Thyroid gland (tissue), 4 donors: ENCODE measurements at places on chromosomes 3 and 15.
A peak's percentile ranks its signal among the peaks of the same experiment; 100 is the strongest.

- DNase-seq: no peak
- no peak overlapping the region for H3K27ac ChIP-seq
- no peaks in the 10 kb centered on the region for H3K27me3 ChIP-seq
- no peaks in the 10 kb centered on the region for H3K36me3 ChIP-seq
Observed at GRCh38 chr3:132421832-132422231, 4.5 kb downstream of the DNAJC13 start.

GRCh38 chr3:24923570-24923969, 428.9 kb upstream of the THRB start:
- no peaks in the 10 kb centered on the region for H3K27me3 ChIP-seq
- peaks cover 7% of the 10 kb centered on the region for H3K4me1 ChIP-seq
- DNase-seq: no peak
- no peak overlapping the region for H3K4me3 ChIP-seq
- H3K27ac ChIP-seq: peak overlapping the region; percentile 21

DNA sequence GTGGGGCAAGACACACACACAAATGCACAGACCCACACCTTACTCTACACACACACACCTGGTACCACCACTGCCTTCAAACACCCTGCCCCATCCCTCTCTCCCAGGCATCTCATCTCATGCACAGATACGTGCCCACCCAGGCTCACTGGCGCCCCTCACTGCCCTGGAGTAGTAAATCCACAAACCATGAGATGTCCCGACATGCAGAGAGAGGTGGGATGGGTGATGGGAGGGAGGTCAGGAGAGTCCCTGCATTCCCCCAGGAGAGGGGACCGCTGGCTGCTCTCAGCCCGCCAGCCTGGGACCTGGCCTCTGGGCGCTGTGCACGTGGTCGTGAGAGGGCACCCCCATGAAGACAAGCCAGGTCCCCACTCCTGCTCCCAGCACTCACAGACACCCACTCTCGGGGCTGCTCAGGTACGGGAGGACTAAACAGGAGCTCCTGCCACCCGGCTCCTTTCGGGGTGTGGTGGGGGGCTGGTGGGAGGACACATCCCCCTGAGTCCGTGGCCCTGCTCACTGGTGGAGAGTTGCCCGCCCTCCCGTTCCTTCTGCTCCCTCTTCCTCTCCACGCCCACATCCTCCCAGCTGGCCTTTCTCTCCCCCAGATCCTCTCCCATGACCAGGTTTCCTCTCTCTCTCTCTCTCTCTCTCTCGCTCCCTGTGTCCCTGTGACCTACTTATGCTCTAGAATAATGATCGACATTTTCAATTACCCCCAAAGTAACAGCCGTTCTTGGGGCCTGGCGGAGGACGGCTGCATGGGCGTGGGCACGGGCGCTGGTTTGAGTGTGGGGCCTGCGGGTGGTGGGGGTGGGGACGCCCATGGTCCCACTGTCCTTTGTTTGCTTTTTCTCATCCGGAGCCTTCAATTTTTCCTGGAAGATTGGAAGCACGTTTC, 18.9 kb upstream of the CSPG4 start:
- no peaks in the 10 kb centered on the region for H3K4me1 ChIP-seq
- H3K27ac ChIP-seq: no peak overlapping the region
- no peak for DNase-seq
- H3K27me3 ChIP-seq: no peaks in the 10 kb centered on the region
- H3K36me3 ChIP-seq: no peaks in the 10 kb centered on the region

DNA sequence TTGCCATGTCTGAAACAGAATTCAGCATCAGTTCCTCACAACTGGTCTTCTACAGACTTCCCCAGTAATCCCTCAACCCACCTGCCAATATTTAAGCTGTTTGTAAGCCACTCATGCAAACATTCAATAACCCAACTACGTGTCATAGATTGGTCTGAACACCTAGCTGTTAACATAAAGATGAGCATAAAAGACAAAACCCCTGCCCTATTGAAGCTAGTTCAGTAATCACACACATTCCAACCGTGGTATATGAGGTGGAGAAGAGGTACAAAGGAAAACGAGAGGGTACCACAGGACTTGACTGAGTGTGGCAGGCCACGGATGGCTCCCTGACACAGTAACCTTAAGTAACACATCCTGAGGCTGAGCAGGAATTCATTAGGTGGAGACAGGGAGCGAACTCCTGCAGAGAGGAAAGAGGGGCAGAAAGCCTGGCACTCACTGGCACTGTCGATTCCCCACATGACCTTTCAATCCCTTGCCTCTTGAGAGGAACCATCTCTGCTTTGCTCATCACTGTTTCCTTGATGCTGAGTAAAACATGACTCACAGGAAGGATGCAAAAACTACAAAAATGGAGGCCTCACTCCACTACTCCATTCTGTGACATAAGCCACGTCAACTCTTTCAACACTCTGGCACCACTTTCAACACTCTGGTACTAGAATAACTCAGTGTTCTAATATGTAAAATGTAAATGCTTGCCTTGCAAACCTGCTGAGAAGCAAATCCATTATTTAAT, 31.3 kb downstream of the RPN1 start:
- peaks cover 24% of the 10 kb centered on the region for H3K36me3 ChIP-seq
- no peak overlapping the region for H3K4me3 ChIP-seq
- H3K27me3 ChIP-seq: no peaks in the 10 kb centered on the region
- peaks cover 48% of the 10 kb centered on the region for H3K4me1 ChIP-seq
- no peak overlapping the region for H3K27ac ChIP-seq

- no peak for DNase-seq
- no peaks in the 10 kb centered on the region for H3K27me3 ChIP-seq
- H3K4me1 ChIP-seq: peaks cover 52% of the 10 kb centered on the region
- no peak overlapping the region for H3K4me3 ChIP-seq
- no peaks in the 10 kb centered on the region for H3K36me3 ChIP-seq
Observed at GRCh38 chr3:99648101-99648500, 9.7 kb downstream of the COL8A1 start.

- DNase-seq: no peak
- no peak overlapping the region for H3K4me3 ChIP-seq
- H3K4me1 ChIP-seq: no peaks in the 10 kb centered on the region
- H3K27me3 ChIP-seq: no peaks in the 10 kb centered on the region
- no peak overlapping the region for H3K27ac ChIP-seq
Observed at GRCh38 chr15:73709686-73710085, 25.5 kb downstream of the CD276 start.

- H3K4me3 ChIP-seq: no peak overlapping the region
- H3K27ac ChIP-seq: no peak overlapping the region
- no peaks in the 10 kb centered on the region for H3K27me3 ChIP-seq
- H3K4me1 ChIP-seq: no peaks in the 10 kb centered on the region
- H3K36me3 ChIP-seq: no peaks in the 10 kb centered on the region
Observed at GRCh38 chr3:156187146-156187769, 66.9 kb downstream of the KCNAB1 start.

- no peak overlapping the region for H3K4me3 ChIP-seq
- no peak overlapping the region for H3K27ac ChIP-seq
- DNase-seq: peak; percentile 37
- H3K4me1 ChIP-seq: peaks cover 5% of the 10 kb centered on the region
- H3K27me3 ChIP-seq: no peaks in the 10 kb centered on the region
Observed at GRCh38 chr3:182959474-182960350, 20.6 kb downstream of the DCUN1D1 start.

DNA sequence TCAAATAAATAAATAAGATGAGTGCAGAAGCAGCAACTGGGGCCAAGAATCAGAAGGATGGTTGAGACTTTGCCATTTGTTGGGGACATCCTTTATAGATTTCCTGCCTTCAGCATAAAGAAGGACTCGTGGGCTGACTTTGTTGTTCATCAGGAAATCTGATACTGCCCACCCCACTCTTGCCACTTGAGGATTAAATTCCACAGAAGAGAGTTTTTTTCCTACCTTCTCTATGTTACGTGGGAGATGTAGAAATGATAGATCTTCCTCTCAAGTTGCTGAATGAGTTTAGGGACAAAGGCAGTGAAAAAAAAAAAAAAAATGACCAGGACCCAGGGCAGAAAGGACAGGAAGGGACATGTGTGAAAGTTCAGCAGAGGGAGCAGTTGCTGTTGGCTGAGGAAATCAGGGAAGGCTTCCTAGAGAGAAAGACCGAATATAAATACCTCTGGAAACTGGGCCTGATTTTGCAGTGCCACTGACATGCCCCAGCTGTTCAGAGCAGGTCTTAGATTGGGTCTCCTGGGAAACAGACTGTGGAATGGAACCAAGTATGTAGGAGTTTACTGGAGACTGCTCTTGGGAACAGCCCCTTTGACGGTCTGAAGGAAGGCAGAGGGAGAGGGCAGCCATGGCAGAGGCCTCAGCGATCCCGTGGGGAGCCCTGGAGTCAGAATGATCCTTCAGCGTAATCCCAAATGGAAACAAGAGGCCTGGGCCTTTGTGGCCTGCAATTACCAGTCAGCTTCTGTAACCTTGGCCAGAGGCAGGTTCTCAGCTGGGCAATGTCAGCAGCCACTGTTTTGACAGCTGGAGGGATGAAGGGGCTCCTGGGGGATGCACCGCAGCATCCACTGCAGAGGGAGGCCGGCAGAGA, 50.9 kb downstream of the C3orf20 start:
- no peak overlapping the region for H3K27ac ChIP-seq
- H3K27me3 ChIP-seq: no peaks in the 10 kb centered on the region
- no peaks in the 10 kb centered on the region for H3K36me3 ChIP-seq
- DNase-seq: no peak

GRCh38 chr3:177307391-177307790, 110.1 kb upstream of the TBL1XR1 start:
- H3K4me3 ChIP-seq: no peak overlapping the region
- no peaks in the 10 kb centered on the region for H3K4me1 ChIP-seq
- H3K36me3 ChIP-seq: no peaks in the 10 kb centered on the region
- no peak overlapping the region for H3K27ac ChIP-seq

- H3K27me3 ChIP-seq: no peaks in the 10 kb centered on the region
- no peak for DNase-seq
- H3K36me3 ChIP-seq: no peaks in the 10 kb centered on the region
- H3K4me3 ChIP-seq: no peak overlapping the region
Observed at GRCh38 chr15:91412138-91412928, 312.3 kb downstream of the SV2B start.

GRCh38 chr3:74789111-74789510, 174.7 kb upstream of the CNTN3 start:
- H3K27me3 ChIP-seq: no peaks in the 10 kb centered on the region
- no peak overlapping the region for H3K27ac ChIP-seq
- no peak overlapping the region for H3K4me3 ChIP-seq
- H3K36me3 ChIP-seq: no peaks in the 10 kb centered on the region

- H3K4me3 ChIP-seq: no peak overlapping the region
- peaks cover 28% of the 10 kb centered on the region for H3K4me1 ChIP-seq
- H3K27ac ChIP-seq: no peak overlapping the region
- no peaks in the 10 kb centered on the region for H3K27me3 ChIP-seq
- DNase-seq: no peak
Observed at GRCh38 chr15:45347033-45347432, 31.3 kb downstream of the GATM start.

DNA sequence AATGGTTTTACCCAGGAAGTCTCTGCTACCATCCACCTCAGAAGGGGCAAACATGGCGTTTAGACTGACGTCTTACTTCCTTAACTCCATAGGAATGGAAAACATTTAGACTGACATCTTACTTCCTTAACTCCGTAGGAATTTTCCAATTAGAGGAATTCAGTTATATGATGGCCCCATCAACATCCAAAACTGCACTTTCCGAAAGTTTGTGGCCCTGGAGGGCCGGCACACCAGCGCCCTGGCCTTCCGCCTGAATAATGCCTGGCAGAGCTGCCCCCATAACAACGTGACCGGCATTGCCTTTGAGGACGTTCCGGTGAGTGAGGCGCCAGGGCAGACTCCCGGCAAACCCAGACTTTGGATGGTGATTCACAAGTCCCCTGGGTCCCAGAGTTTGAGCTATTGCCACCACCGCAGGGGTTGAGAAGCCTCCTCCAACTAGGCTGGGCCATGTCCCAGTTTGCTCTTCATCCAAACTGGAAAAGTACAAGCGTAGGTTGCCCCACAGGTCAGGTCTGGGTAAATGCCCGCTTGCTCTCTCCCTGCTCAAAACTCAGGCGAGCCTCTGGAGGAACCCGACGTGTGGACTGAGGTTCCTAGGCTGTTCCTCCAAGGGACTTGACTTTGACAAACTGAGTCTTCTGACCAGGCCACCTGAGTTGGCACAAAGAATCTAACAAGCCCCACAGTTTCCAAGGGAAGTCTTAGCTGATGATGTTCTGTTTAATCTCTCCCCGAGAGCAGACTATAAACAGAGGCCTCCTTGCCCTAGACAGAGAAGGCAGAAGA, 57.7 kb downstream of the MESD start:
- no peak for DNase-seq
- no peaks in the 10 kb centered on the region for H3K27me3 ChIP-seq
- no peaks in the 10 kb centered on the region for H3K36me3 ChIP-seq
- H3K4me1 ChIP-seq: no peaks in the 10 kb centered on the region
- no peak overlapping the region for H3K4me3 ChIP-seq
- H3K27ac ChIP-seq: no peak overlapping the region

DNA sequence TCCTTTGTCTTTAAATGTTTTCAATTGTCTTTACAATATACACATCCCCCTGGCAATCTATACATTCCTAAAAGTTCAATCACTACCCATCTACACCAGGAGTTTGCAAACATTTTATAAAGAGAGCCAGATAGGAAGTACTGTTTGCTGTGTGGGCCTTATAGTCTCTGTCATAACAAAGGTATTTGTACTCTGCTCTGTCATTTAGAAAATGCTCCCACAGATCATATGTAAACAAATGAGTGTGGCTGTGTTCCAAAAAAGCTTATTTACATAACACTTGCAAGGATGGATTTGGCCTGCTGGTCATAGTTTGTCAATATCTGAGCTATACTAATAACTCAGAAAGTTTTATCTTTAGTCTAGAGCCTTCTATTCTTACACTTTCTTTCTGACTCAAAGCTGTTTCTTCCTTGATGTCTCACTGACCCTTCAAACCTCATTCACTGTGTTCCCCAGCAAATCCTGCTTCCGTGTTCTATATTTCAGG, 511.9 kb downstream of the GBE1 start:
- no peak overlapping the region for H3K27ac ChIP-seq
- H3K4me1 ChIP-seq: no peaks in the 10 kb centered on the region
- H3K4me3 ChIP-seq: no peak overlapping the region
- H3K36me3 ChIP-seq: no peaks in the 10 kb centered on the region

GRCh38 chr3:159840703-159841299, 147.8 kb upstream of the IL12A start:
- no peak overlapping the region for H3K4me3 ChIP-seq
- H3K4me1 ChIP-seq: peaks cover 7% of the 10 kb centered on the region
- DNase-seq: no peak
- no peak overlapping the region for H3K27ac ChIP-seq
- H3K27me3 ChIP-seq: no peaks in the 10 kb centered on the region
- no peaks in the 10 kb centered on the region for H3K36me3 ChIP-seq

GRCh38 chr3:28279770-28280169, 38.4 kb downstream of the CMC1 start:
- DNase-seq: no peak
- H3K36me3 ChIP-seq: no peaks in the 10 kb centered on the region
- no peaks in the 10 kb centered on the region for H3K27me3 ChIP-seq
- H3K4me3 ChIP-seq: no peak overlapping the region

- no peaks in the 10 kb centered on the region for H3K27me3 ChIP-seq
- H3K27ac ChIP-seq: no peak overlapping the region
- H3K4me1 ChIP-seq: no peaks in the 10 kb centered on the region
- H3K36me3 ChIP-seq: no peaks in the 10 kb centered on the region
- no peak overlapping the region for H3K4me3 ChIP-seq
Observed at GRCh38 chr15:36024031-36024688, 478.2 kb upstream of the DPH6 start.

- H3K36me3 ChIP-seq: no peaks in the 10 kb centered on the region
- no peaks in the 10 kb centered on the region for H3K27me3 ChIP-seq
- H3K27ac ChIP-seq: no peak overlapping the region
Observed at GRCh38 chr3:107329088-107329487, 48.2 kb upstream of the CCDC54 start.
